ENCODE measurements at places on chromosomes 2 and 18.

DNA sequence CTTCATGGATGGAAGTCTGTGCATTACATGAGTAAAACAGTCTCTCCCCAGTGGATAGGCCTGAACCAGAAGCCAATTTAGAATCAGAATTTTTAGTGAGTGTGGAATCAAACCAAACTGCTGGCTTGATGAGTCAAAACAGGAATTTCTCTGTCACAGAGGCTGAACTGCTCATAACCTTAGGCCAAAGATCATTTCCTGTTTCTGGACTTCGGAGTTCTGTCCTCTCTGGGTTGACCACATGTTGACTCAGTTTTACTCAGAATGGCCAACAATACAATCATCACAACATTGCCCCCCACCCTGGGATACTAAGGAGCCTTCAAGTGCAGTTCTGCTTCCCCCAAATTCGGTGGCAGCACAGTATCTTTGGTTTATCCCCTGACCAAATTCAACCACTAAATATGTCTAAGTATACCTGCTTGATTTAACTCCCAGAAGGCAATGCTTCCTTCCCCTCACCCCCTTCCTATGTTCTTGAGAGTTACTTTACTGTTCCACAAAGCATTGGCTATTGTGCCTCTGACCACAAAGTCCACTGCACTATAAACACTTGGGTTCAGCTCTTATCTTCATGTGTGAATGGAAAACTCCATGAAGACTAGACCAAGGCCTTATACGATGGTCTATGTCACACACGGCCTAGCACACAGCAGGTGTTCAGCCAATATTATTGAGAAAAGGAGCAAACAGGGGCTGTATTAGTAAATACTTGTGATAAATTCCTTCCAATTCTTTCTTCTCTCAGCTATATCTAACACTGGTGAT lies 67.8 kb downstream of the NXPH2 start:
- DNase-seq: no peak

- peak; percentile 39 for DNase-seq
Observed at GRCh38 chr2:238761868-238762267, 86.0 kb upstream of the TWIST2 start.

DNA sequence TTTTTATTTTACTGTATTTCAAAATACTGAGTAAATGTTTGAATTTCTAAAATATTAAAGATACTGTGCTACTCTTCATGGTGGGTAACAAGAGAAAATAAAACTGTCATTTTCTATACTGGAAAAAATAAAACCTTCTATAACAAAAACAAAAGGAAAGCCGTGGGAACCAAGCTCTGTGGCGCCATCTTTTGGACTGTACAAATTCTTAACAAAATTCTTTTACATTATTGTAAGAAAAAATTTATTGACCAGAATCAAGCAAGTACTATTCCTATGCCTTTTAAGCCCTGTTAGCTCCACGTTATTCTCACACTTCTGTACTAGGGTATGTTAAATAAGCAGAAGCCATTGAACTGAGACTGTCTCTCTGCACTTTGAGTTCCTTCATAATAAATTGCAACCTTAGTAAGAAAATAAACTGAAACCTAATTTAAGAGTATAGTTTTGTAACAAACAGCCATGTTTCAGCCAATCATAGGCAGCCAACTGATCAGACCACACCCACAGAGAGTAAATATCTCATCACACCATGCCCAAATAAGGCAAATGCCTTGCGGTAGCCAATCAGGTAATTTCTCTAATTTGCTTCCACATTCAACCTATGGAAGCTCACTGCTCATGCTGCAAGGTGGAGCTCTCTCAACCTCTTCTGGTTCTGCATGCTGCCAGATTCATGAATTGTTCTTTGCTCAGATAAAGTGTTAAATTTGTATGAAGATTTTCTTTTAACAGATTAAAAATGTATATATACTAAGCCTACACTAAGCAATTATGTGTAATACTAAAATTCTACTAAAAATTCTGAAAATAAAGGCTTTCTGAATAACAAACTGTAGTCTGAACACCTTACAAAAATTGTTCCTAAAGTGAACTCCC lies 42.2 kb downstream of the HIBCH start:
- DNase-seq: peak; percentile 54

DNA sequence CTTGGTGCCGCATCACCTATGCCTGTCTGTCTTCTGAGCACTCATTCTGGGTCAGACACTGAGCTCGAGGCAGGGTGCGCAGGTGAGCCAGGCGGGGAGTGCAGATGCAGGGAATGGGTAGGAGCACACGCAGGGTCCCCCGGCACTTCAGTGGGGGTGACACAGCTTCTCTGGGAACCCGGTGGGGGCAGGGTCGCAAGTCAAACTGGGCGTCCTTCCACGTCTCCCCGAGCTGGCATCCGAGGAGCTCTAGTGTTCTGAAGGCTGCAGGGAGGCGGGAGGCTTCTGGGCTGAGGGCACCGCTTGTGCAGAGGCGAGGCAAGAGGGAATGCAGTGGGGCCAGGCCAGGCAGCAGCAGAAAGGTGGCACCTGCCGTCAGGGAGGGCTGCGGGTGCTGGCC lies 86.0 kb downstream of the DGKD start:
- no peak for DNase-seq

DNA sequence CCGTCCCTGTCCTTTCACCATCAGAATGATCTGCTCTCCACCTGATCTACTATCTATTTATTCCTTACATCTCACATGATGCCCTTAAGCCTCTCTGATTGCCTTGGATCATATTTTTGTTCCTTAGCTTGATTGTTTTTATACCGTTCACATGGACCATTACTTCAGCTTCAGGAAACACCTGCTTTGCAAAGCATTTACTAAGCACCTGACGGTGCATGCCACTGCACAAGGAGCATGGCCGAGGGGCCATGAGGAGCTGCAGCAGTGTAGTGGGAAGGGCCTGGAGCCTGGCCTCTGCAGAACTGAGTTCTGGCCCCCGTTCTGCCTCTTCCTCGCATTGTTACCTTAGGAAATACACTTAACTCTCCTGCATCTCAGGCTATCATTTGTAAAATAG lies 124.1 kb upstream of the NDUFV2 start:
- no peak for DNase-seq

GRCh38 chr2:88711289-88711688 lies 19.8 kb downstream of the RPIA start:
- no peak for DNase-seq

- DNase-seq: no peak
Observed at GRCh38 chr2:169983506-169983905, 156.3 kb downstream of the UBR3 start.

GRCh38 chr2:127465258-127465657 lies 47.0 kb downstream of the PROC start:
- no peak for DNase-seq

- DNase-seq: no peak
Observed at GRCh38 chr2:138104071-138104470, 139.8 kb downstream of the HNMT start.

- no peak for DNase-seq
Observed at GRCh38 chr2:111017034-111017622, 103.6 kb upstream of the BCL2L11 start.
